Endodermal cell (in vitro differentiated cells): ENCODE measurements at places on chromosomes 1 and 21.

DNA sequence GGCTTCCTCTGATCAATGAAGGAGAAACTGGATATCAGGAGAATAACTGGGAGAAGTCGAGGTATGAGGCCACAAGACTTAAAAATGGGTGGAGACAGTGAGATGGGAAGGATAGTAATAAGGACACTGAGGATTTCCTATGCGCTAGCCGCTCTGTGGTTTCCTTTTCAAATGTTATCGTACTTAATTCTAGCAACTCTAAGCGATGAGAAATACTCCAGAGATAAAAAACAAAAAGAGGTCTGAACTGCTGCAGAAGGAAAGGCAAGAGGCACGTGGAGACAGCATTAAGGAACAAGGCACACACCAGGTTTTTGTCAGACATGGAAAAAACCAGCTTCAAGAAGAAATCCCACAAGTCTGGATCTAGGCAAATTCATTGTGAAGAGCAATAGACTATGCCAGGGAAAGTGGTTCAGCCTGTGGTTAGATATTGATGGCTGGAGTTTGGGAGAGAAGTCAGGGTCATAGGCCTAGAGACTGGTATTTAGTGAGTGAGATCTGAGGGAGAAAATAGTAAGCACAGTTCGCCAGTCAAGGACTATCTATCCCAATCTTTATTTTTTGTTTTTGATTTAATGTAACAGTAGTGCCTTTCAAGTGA is 5.3 kb downstream of the CLCA2 start:
- no peak for DNase-seq

GRCh38 chr1:61253059-61253735 is 170.8 kb downstream of the NFIA start:
- DNase-seq = no peak

GRCh38 chr1:228794173-228794572 is 58.9 kb downstream of the RHOU start:
- peak; percentile 26 for DNase-seq

- no peak for DNase-seq
Observed at GRCh38 chr1:33371334-33371733, 50.4 kb upstream of the A3GALT2 start.

- DNase-seq = no peak
Observed at GRCh38 chr1:58902830-58903513, 119.1 kb upstream of the JUN start.

DNA sequence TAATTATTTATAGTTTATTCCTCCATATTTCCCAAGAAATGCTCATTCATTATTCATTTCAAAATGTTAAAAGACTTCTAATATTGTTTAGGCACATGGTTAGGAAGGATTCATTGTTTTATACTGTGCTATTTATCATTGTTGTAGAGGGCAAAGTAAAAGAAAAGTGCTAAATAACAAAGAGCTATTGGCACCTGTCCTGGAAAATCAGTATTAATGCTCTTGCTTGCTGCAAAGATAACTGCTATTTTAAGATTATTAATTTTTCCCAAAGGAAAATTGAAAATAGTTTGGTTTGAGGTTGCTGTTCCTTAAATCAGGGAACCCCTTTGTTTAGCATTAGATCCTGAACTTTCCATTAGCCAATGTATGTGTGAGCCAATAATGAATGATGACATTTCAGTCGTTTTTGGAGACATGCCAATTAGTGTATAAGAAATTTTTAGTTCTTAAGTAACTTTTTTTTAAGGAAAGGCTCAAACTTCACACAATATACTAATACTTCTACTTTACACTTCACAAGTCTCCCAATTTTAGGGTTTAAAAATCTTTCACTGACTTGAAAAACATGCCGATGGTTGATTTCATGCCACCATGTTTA is 39.9 kb downstream of the EPB41 start:
- DNase-seq = no peak

DNA sequence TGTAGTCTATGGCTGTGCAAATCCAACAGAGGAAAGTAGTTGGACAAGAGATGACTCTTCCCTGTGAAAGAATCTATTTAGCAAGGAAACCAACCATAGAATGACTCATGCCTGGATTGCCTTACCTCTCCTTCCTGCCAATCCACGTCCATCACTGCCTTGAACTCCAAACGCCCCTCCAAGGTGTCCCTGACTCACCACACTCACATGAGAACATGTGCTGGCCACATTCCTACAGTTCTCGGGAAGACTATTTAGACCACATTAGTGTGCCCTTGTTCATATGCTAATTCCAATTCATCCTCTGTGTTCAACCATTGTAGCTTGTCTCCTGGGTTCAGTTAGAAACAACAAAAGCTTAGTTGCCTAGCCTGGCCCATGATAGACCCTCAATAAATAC is 157.3 kb downstream of the SLC30A10 start:
- peak; percentile 61 for DNase-seq

GRCh38 chr1:25844536-25845337 is 14.5 kb downstream of the AUNIP start:
- DNase-seq = no peak

DNA sequence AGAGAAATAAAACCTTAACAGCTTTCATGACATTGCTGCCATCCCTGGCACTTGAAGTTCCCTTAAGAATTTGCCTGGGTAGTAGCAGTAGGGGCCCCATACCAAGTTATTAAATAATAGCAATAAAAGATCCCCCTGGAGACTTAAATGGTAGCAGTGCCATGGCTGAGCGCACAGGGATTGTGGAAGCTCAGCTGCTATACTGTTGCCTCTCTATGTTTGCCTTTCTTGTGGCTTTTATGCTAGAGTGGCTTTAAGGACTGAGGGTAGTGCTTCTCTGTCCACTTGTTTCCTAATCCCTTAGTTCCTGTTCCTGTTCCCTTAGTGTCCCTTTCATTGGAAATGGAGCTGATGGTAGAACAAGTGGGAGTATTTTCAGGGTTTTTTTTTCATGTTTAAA is 42.1 kb downstream of the NCF2 start:
- no peak for DNase-seq
